ENCODE measurements at places on chromosomes 1 and 21.

DNA sequence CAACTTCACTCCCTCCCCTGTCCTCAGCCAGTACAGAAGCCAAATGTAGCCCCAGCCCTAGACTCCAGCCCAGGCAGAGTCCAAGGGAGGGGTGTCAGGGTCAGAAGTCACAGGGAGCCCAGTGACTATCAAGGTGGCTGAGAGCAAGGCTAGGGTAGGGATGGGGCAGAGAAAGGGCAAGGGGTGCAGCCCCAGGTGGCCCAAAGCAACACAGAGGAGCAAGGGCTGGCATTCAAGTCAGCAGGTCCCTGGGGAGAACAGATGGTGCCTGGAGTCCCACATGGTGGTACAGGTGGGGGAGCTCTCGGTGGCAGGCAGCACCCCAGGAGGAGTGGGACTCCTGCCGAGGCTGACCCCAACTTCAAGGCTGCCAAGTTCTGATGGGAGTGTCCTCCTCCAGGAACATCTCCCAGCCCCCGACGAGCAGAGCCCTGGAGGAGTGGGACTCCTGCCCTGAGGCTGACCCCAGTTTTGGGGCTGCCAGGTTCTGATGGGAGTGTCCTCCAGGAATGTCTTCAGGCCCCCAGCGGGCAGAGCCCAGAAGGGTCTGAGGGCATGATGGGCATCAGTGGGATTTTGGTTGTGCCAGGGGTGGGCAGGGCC lies 3.7 kb upstream of the DVL1 start:
- DNase-seq = no peak

GRCh38 chr1:52296345-52296744 lies 69.7 kb downstream of the CC2D1B start:
- DNase-seq = peak; percentile 35

- DNase-seq = no peak
These were observed 52.7 kb downstream of the DHRS3 start for GRCh38 chr1:12565094-12565965.

DNA sequence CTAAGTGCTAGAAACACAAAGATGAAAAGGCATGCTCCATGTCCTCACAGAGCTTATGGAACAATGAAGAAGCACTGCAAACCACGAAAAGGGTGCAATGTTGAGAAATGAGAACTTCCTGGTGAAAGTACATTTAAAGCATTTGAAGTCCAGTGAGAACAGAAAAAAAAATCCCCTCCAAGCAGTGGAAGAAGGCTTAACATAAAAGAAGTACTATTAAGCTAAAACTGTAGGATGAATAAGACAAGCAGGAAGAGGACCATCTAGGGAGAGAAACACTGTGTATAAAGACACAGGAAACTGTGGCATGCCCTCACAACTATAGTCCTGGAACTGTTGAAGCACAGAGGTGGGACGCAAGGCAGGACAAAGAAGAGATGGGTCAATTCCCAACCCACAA lies 10.0 kb downstream of the TP53BP2 start:
- DNase-seq = no peak

- no peak for DNase-seq
These were observed 21.3 kb downstream of the TMCC2 start for GRCh38 chr1:205248793-205249601.

DNA sequence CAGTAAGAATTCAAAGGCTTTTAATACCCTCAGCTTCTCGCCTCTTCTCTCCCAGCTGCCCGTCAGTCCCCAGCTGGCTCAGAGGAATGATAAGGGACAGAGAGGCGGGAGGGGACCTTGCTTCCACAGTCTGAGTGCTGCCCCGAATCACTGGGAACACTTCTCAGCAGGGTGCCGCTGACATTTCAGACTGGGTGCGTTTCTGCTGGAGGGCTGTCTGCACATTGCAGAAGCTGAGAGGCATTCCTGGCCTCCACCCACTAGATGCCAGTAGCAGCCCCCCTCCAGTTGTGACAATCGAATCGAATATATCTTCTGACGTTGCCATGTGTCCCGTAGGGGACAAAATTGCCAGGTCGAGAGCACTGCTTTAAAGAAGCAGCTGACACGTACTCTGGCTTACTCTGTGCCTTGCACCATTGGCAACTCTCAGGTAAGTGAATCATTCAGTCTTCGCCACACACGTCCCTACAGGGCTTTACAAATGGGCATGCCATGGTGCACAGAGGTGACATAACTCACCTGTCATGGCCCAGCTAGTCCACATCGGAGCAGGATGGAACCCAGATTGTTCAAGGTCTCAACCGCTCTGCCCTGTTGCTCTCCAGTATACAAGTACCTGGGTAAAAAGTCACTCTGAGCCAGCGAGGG lies 23.9 kb downstream of the CTNNBIP1 start:
- no peak for DNase-seq

GRCh38 chr1:184163674-184164465 lies 112.3 kb downstream of the TSEN15 start:
- DNase-seq = no peak

DNA sequence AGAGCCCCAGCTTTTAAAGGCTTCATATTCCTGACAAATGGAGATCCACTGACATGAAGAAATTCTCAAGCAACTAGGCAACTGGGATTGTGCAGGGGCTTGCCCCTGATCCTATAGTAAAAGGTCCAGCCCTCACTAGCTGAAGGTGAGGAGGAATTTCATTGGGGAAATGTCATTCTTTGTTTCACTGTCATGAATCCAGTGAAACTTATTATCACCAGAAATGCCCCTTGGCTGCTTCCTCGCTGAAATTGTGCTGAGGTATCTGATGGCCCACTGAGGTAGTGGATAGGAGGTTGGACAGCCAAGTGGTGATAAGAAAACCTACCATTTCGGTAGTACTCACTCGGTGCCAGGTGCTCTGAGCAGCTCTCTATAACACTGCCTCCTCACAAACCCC lies 36.2 kb downstream of the CCN1 start:
- no peak for DNase-seq

DNA sequence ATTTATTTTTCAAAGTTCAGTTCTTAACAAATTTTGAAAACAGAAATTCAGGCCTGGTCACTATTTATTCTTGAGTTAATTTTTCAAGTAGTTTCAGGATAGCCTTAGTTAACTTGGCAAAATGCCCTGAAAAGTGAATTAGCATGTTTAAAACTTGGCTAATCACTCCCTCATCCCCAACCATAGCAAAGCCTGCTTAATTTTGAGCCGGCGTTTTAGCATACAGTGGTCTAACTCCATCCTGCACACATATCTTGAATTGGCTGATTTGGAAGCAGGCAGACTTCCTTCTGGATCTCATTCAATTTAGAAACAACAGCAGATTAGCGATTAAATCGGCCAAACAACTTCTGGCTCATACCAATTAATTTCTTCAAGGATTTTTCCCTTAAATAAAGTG lies 439.2 kb downstream of the PTBP2 start:
- DNase-seq = peak; percentile 20

GRCh38 chr1:213988507-213989001 lies 781 bp downstream of the PROX1 start:
- DNase-seq = no peak

DNA sequence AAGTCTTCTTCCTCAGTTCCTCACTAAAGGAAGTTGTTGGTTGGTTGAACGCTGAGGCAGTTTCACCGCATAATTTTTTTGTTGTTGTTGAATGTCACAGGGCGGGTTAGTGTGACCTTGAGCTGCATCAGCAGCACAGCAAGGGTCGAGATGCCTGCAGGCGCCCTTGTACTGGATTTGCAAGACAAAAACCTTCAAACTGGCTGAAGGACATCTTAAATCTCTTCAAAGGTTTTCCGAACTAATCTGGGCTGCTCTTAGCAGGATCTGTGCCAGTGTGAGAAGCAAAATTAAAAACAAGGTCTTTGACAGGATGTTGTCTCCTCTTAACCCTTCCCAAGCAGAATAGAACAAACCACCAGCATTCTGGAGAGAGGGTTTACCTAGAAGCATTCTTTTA lies 59.4 kb downstream of the NRIP1 start:
- DNase-seq = no peak

DNA sequence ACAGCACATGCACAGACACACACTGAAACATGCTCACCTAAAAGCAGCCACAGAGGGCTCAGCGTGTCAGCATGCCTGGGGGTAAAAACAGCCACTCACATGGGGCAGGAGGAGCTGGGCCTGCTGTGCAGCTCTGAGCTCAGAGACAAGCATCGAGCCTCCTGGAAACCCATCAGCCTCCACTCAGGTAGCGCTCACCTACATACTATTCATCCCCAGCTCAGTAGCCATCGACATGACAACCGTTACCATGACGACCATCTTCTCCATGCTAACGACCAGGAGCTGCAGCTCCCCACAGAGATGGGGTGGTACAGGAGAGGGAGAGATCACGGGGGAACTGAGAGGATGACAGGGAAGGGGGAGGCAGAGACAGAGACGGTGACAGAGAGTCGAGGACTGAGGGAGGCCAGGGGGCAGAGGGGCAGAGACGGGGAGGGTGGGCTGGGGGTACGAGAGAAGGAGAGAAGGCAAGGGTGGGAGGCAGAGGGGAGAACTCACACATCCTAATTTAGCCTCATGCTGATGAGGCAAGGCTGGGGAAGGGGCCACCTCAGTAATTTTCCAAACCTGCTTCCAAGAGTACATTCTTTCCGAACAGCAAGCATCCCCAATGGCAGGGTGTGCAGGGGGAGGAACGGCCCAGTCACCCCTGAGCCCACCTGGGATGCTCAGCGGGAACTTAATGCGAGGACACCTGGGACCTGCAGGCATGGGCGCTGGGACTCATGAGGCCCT lies 28.4 kb downstream of the SDC3 start:
- DNase-seq = no peak

DNA sequence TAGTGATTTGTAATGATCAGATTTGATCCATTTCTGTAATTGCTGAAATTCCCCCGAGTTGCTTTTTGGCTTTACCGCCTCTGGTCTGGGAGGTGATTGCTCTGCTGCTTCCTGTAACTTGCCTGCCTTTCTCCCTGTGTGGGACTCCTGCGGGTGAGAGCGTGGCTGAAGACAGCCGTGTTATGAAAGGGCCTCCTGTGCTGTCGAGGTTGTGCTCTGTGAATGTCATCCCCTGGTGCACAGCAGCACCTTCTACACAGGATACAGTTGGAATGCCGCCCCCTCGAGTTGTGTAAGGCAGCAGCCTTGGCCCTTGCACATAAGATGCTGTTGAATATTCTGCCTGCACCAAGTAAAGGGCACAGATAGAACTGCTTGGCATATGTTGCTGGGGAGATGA lies 5.9 kb downstream of the SOD1 start:
- DNase-seq = peak; percentile 58

GRCh38 chr1:212699104-212699624 lies 476 bp downstream of the BATF3 start:
- DNase-seq = peak; percentile 38

- no peak for DNase-seq
These were observed 4.3 kb upstream of the KIF14 start for GRCh38 chr1:200624679-200625335.

DNA sequence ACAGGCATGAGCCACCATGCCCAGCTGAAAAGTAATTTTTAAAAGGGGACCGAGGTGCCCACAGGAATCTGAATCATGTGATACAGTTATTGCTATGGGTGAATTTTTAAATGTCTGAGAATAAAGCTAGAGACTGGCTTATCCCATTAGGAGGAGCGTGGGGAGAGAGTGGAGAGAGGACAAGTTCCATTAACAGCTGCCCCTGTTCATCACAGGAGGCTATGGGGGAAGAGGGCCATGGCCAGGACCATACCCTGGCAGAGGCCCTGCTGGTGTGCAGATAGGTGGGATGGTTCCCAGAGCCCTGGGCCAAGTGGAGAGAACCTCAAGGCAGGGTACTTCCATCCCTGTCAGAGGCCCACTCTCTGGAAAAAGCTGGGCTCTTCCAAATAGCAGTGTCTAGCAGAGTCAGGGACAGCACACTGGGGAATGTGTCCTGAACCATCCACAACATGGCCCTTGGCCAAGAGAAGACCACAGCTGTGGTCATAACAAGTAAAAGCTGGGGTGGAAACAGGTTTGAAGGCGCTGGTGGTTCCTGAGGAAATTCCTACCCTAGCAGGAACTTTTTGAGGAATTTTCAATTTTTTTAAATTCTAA lies 13.7 kb upstream of the ZNF691 start:
- DNase-seq = no peak

DNA sequence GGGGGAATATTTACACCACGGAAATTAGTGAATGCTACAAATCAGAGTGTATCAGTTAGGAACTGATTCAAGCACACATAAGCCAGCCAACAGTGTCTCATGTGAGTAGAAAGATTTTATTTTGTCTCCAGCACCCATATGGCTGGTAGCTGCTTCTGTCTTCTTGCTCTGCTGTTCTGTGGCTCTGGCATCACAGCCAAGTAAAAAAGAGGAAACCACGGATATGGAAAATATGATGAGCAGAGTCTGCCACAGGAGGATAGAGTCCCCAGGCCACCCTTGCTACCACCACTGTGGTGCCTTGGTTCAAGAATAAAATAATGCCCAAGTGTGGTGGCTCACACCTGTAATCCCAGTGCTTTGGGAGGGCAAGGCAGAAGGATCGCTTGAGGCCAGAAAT lies 53.6 kb upstream of the SPOCD1 start:
- no peak for DNase-seq

DNA sequence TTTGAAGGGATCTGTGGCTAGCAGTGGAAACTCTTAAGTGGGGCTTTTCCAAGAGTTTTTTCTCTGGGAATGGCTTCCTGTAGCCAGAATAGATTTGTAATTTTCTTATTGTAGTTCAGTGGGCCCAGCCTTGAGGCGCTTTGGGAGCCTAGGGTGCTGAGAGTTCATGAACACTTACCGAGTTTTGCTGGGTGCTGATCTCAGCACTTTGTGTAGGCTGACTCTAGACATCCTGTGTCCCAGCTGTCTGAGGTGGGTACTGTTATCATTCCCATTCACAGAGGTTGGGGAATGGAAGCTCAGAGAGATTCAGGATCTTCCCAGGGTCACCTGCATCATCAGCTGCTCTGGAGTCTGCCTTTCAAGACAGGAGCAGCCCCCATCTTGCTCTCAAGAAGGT lies 7.0 kb downstream of the PPFIA4 start:
- no peak for DNase-seq

- DNase-seq = no peak
These were observed at the start of gene KRTAP10-2 for GRCh38 chr21:44551340-44551961. Gene KRTAP10-2 (minus strand): TSS chr21:44551505. CDS start chr21:44551458, 47 bp downstream.

- DNase-seq = no peak
These were observed 46.8 kb downstream of the ELAVL4 start for GRCh38 chr1:50155541-50155940.

DNA sequence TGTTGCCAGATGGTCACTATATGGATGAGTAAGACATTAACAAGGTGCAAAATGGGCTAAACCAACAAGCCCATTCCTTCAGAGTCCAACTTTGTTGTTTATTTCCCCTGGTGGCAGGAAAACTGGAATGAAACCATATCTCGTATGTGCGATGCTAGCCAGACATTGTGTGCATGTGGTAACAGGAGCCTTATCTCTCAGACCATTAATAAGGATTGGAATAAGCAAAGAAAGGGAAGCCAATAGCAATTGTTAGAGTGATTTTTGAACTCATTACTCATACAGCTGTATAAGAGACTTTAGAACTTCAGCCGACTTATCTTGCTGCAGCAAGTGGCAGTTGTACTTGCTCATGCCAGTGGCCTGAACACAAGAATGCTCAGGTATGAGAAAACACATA lies 30.0 kb upstream of the HMCN1 start:
- DNase-seq = no peak

DNA sequence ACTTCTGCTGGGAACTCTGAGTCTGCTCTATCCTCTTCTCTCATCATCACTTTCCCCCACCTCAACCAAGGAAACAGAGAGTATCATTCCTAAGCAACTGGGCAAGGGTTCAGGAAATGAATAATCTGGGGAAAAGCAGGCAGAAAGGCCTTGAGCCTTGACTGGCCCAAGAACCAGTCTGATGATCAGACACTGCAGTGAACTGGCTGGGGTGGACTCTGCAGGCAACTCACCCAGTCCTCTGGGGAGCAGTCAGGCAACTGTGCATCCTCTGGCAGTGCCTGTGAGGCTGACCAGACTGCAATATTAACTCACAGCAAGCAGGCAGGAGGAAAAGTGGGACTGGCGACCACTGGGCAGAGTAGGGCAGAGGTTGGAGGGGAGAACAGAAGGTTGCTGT lies 991 bp downstream of the ANKRD35 start:
- DNase-seq = no peak
